Ureter (tissue), 1 donor: ENCODE measurements at places on chromosomes 6 and 20.

- no peak for DNase-seq
Measured at GRCh38 chr20:23649242-23649641, 11.5 kb upstream of the CST3 start.

DNA sequence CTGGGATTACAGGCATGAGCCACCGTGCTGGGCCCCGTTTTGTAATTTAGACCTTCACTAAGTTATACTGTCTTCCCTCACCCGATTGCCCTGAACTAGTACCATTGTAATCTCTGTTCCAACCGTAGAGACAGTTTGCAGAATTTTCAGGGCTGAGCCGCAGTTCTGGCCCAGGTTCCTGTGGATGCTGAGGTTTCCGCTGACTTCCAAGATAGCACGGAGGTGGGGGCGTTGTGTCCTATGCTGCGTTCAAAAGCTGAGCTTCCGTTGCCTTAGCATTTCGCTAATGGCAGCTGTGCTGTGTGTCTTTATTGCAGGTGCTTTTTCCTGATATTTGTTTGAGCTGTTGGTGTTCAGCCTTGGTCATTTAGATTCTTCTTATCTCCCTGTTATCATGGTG, 137.0 kb downstream of the SOX4 start:
- DNase-seq, result no peak

DNA sequence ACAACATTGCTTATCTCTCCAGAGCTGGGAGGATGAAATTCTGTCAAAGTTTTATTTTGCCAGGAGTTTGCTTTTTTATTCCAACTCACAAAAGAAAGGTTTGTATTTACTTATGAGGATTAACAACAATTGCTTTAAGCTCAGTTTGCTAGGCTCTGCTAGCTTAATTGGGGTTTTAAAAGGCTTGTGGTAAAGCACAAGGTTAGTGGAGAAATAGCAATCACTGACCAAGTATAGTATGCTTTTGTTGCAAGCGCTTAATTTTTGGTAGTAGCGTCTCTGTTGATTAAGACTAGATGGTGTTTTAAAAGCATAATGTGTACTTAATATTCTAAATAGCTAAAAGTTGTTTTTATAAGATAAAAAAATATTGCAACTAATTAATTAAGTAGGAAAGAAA, 45.7 kb downstream of the TINAG start:
- no peak for DNase-seq

DNA sequence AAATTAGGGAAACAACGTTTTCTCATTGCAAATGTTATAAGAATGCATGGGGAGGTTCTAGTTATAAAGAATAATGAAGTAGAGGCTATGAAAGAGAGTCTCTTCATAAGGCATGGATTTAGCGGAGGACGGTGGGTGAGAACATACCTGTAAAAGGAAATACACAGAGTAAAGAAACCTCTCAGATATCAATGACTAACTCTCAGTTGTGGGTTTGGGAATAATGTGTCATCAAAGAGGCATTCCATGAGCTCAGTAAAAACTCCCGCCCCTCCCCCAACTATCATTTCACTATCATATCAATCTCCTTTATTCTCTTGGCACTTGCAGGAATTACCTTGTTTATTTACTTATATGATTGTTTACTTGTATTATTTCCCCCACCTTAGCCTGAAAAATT, 695.4 kb downstream of the PTPRT start:
- DNase-seq, result no peak

- no peak for DNase-seq
Measured at GRCh38 chr6:5279891-5280338, 18.6 kb downstream of the FARS2 start.

- DNase-seq, result no peak
Measured at GRCh38 chr20:23587631-23588030, 18.1 kb downstream of the CST9 start.

DNA sequence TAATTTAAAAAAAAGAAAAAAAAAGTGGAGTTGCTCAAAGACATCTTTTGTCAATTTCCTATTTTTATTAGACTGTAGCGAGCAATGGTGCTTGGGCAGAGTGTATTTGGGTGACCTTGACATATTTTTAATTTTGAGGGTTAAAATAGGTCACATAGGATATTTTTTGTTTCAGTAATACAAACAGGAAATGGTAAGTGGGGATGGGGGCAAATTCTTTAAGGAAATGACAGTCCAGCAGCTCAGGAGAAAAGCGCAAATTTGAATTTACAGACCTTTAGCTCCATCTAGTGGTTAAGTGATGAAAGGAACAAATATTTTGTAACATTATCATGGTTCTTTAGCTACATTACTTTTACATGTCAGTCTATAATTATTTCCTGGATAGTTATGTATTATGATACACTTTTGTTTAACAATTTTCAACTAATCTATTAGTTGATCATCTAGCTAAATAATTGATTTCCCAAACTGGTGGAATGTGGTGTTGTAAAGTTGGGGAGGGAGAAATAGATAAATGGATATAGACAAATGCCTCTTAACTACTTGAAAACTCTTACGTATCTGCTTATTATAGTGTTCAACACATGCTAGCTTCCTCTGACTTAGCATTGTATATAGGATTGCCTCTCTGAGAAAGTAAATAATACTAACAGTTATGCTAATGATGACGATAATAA, 10.0 kb downstream of the CITED2 start:
- no peak for DNase-seq
